Activated CD4-positive, alpha-beta T cell treated with anti-CD3 and anti-CD28 coated beads for 36 hours (primary cell): ENCODE measurements at places on chromosomes 11 and 22. TPM values are rescaled to one million over a fixed set of nuclear protein-coding genes. Genes with fewer than 3 reads are reported as not detected.
A peak's percentile ranks its signal among the peaks of the same experiment; 100 is the strongest.

Gene KCNQ1OT1
- total RNA-seq: 0.16 TPM

DNA sequence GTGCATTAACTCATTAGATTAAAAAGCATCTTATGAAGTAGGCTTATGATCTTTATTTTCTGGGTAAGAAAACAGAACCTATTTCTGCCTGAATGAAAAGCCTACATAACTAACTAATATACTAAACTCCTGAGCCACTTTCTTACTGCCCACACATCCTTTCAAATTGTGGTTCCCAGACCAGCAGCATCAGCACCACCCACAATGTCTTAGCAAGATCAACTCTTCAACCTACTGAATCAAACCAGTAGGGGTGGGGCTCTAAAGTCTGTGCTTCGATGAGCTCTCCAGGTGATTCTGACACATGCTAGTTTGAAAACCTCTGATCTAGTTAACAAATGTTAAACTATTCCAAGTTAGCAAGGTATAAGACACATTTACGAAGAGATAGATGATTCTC, 462.4 kb downstream of the DLG2 start:
- DNase-seq: no peak

- peak; percentile 91 for DNase-seq
Measured at GRCh38 chr11:118171269-118172062, 5.0 kb downstream of the SCN2B start.

GRCh38 chr11:130404727-130405126, 23.7 kb downstream of the ADAMTS8 start:
- no peak for DNase-seq

GRCh38 chr11:123212406-123212805, 17.4 kb upstream of the CLMP start:
- no peak for DNase-seq

GRCh38 chr11:125586623-125587022, 6.0 kb upstream of the STT3A start:
- DNase-seq: no peak

Gene CLCF1
- total RNA-seq: 0.09 TPM

DNA sequence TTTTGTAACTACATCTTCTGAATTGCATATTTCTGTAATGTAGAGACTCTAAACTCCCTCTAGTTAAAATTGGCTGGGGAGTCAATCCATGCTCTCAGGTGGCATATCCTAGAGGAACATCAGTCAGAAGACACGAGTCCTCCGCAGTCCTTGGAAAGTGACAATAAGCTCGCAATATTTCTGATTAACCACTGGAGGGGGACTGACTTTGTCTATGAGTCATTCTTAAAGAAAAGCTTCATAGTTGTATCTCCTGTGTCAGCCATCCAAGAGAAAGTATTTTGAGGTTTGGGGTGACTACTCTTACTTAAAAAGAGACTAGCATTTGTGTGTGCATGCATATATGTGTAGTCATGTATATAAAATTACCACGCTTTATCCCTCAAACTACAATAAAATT, 60.2 kb downstream of the SLN start:
- DNase-seq: no peak

Gene SCARF2
- 0.39 TPM for total RNA-seq

DNA sequence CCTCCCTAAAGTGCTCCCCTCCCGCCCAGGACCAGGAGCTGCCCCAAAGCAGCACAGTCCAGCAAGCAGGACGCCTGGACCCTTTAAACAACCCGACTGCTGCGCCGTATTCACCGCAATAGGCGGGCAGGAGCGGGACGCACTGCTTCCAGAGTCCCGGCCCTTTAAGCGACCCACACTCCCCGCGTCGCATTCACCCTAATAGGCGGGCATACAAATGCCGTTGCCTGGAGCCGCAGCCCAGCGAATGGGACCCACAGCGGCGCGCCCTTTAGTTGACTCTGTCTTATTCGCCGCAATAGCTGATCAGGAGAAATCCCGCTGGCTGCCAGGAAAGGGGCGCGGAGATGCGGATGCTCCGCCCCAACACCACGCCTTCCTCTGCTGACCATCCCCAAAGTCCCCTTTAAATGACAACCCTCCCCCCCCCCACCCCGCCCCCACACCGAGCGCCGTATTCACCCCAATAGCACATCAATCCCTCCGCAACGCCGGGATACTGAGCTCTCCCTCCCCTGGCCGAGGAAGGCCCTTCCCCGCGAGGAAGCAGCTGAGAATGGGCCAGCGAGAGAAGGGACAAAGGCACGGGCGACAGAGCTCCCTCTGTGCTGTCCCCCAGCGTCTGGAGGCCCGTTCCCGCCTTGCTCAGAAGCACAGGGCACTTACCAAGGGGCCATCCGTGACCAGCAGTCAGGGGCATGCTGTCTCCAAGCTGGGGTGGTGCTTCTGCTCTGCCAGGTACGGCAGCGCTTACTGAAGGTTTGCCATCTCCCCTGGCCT, 4.7 kb downstream of the OSBPL5 start:
- peak; percentile 69 for DNase-seq

Gene CACNA1I
- 0.39 TPM for total RNA-seq

DNA sequence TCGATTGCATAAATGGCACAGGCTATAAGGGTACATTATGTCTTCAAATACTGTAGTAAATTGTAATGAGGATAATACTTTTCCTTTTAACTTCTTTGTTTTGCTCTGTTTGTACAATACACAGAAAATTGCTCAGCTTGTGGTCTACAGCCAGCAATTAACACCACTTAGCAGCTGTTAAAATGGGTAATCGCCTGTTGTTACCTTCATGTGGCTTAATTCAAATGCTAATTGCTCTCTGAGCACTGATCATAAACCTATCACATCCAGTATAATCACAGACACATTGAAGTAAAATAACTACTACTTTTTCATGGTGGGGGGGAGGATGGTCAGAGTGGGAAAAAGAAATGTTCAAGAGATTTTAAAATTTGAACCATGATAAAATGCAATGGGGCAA, 1164.1 kb upstream of the CNTN5 start:
- DNase-seq: no peak

DNA sequence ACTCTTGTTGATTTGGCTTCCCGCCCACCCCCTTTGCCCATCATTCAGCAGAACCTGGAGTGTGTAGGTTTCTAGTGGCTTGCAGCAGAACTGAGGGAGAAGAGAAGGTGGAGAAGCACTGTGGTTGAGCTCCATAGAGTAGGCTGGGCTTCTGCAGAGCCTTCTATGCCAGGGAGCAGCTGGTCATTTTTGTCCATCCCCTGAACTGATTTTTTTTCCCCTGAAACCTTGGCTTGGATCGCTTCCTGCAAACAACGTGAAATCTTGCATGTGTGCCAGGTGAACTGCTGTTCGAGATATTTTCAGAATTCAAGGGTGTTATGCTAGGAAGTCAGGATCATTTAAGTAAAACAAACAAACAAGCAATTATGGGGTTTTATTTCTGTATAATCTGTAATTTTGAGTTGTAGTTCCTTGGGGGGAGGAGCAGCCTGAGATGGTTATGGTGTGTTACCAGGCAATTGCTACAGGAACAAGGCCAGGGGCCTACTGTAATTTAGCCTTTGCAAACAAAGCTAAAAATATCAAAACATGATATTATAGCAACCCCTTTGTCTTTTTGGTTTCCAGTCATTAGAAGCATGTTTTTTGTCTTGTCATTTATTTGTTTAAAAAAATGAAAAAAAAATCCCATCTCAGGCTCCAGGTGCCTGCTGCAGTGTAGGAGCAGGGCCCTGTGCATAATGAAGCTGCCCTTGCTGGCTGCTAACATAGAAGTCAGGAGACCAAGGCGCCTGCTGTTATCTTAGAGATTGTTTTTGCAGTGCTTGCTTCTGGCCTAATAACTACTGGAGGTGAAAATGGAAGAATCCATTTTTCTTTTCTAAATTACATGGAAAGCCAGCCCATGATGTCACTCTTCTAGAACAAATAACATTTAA, 152.4 kb upstream of the TTC12 start:
- no peak for DNase-seq

- peak; percentile 76 for DNase-seq
Measured at GRCh38 chr11:111413849-111414248, 34.8 kb upstream of the POU2AF1 start.

DNA sequence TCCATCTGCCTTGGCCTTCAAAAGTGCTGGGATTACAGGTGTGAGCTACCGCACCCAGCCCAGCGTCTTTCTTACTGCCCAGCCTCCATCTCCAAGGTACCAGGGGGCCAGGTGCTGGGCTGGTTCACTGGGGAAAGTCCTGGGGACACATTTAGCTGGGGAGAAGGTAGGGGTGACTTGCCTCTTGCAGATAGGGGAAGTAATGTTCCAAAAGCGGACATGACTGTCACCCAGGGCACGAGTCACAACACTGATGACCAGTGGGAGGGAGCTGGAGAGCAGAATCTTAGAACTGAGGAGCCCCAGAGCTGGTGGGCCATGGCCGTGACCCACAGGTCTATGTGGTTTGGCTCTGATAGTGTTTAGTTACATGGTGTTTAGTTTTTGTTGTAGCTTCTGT, 2.4 kb upstream of the SLC15A3 start:
- peak; percentile 2 for DNase-seq

Gene MN1
- total RNA-seq: 0.05 TPM

GRCh38 chr22:29031227-29032011, 30.2 kb downstream of the C22orf31 start:
- DNase-seq: no peak

DNA sequence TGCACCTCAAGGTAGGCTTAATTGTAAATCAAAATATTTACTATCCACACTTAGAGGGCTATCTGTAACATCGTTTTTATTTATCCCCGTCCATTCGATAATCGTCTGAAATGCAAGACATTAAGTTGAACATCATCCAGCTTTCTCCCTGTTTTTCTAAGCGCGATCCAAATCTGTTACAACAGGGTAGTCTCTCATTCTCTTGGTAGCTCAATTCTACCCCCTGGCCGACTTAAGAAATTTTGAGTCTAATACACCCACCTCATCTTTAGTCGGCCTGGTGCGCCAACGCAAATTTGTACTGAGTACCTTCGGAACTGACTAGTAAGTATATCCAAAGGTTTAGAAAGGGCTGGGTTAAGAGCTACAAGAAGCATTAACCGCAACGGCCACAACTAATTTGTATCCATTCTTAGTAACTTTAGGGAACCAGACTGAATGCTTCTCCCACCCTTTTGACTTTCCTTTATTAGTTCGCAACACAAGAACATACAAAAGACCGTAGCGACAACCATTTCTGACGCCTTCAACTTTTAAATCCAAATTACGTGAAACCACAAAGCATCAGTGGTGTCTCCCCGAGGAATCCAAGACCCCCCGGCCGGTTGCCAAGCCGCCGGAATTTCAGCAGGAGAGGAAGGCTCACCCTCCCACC, 1.0 kb upstream of the ZNF143 start:
- DNase-seq: peak; percentile 60

DNA sequence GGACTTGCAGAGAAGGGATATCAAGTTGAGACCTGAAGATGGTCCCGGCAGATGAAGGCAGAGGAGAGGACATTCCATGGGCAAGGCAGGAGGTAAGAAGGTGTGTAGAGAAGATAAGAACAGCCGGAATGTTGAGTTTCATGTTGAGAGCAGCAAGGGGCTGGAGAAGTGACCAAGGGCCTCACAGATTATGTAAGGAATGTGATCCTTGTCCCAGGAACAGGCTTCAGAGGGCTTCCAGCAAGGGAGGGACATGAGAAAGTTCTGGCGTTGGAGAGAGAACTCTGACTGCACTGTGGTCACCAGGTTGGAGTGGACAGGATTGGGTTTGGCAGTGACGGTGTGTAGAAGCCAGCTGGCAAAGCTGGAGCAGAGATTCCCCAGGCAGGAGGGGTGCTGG, 27.6 kb upstream of the PPFIA1 start:
- no peak for DNase-seq

Gene CST6
- not detected for total RNA-seq

Gene DEUP1
- not detected for total RNA-seq

- DNase-seq: no peak
Measured at GRCh38 chr11:106959800-106960199, 58.5 kb downstream of the GUCY1A2 start.

GRCh38 chr11:61610905-61611304, 30.0 kb upstream of the SYT7 start:
- DNase-seq: no peak

Gene BRSK2
- total RNA-seq: 1.2 TPM

Gene NLRP6
- total RNA-seq: 0.32 TPM

DNA sequence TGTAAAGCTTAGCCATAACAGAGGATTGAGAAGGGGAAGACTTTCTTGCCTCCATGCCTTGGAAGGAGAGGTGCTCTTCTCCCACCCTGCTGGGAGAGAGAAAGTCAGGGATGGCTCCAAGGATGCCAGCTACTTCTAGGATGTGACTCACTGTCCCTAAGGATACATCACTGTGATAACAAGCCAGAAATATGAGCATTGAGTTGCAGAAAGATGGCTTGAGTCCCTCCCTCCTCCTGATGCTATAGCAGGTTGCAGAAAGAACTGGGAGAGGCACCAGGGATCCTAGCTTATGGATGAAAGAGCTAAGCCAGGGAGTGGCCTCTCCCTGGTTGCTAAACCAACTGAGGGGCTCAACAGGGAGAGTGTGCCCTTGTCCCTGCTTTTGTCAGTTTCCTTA, 27.8 kb upstream of the FJX1 start:
- no peak for DNase-seq

GRCh38 chr11:26841818-26842473, 120.1 kb upstream of the SLC5A12 start:
- no peak for DNase-seq

- DNase-seq: no peak
Measured at GRCh38 chr11:112582366-112582765, 321.7 kb upstream of the PLET1 start.

DNA sequence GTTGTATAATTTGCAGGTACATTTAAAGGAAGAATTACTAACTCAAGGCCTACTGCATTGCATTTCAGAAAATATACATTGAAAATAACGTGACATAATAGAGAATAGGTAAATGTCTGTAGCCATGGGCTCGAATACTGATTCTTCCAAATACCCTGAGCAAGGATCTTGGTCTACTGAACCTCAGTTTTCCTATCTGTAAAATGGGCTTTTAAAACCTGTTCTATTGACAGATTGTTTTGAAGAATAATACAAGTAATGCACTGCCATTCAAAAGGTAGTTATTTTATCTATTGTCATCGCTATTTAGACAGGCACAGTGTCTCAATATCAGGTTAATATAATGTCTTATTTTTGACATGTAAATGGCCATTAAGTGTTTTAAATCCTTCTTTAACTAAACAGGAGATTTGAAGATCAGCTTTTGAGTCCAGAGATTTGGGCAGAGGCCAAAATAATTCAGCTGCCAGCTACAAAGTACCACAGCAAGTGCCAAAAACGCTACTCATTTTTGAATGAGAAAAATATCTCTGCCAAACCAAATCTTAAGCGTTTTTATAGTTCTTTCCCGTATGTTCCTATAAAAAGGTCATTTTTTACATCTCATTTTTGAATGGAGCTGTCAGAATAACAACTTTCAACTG, 56.7 kb downstream of the CTSC start:
- no peak for DNase-seq

Gene DSCAML1
- total RNA-seq: 0.67 TPM
